HT1080 (cell line): ENCODE measurements at places on chromosomes 7 and 10. TPM values are rescaled to one million over a fixed set of nuclear protein-coding genes. Genes with fewer than 3 reads are reported as not detected.

PNLIPRP1 gene
- total RNA-seq, result not detected in 2 replicates

MCM10 gene
- total RNA-seq, result 49.7 and 51.6 TPM in 2 replicates

NPTX2 gene
- not detected in 2 replicates for total RNA-seq

IKZF1 gene
- total RNA-seq, result not detected in 2 replicates

C10orf62 gene
- not detected in 2 replicates for total RNA-seq

LIPM gene
- not detected in 2 replicates for total RNA-seq

PIK3AP1 gene
- 3.0 TPM in 2 replicates for total RNA-seq

DNA sequence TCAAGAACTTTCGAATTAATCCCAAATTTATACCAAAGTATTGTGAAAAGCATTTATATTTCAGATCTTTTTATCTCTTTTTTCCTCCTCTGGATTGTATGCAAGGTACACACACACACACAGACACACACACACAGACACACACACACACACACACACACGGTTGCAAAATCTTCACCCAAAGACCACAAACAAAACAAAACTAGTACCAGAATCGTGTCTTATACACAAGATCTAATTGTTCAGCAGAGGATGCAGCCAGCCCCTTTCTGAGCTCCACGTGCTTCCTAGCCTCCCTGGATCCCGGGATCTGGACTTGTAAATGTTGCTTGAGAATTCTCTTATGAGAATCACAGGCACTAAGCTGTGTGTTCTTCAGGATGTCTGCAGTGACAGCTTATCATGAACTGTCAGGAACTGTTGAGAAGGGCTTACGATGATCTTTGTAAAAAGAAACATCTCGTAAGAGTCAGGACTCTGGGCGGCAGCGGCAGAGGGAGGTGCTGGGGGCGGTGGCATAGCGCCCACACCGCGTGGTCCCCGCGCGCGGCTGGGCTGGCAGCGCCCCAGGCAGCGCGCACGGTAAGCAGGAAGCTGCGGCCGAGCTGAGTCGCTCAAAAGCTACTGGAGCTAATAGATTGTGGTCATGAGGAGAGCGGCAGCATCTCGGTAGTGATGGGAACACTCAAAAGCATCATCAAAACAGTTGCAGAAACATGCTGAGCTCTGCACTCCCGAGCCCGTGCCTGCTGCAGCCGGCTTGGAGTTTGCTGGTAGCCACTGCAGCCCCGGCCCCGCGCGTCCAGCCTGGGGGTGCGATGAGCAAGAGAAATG is 277.6 kb downstream of the GATA3 start:
- peak; percentile 86 for DNase-seq

- no peak for DNase-seq
Measured at GRCh38 chr10:71835671-71836595, 15.1 kb downstream of the PSAP start.

DNA sequence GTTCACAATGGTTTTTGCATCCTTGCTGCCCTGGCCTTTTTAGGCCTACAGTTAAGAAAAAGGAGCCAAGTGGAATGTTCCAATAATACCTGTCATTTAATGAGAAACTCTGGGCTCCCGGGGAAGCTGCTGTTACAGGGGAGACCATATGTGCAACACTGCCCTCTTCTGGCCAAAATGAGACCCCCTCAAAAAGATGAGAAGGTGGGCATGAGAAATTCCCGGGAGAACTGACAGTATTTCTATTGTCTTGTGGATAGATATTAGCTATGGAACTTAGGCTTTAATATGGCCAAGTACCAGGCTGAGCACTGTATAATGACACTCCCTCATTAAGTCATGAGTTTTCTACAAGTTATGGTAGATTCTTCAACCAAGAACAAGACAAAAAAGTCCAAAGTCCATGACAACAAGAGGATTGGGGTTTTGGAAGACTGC is 99.4 kb downstream of the CCDC3 start:
- DNase-seq, result peak; percentile 51

GRCh38 chr10:30738416-30738815 is 108.9 kb upstream of the LYZL2 start:
- DNase-seq, result no peak

DNA sequence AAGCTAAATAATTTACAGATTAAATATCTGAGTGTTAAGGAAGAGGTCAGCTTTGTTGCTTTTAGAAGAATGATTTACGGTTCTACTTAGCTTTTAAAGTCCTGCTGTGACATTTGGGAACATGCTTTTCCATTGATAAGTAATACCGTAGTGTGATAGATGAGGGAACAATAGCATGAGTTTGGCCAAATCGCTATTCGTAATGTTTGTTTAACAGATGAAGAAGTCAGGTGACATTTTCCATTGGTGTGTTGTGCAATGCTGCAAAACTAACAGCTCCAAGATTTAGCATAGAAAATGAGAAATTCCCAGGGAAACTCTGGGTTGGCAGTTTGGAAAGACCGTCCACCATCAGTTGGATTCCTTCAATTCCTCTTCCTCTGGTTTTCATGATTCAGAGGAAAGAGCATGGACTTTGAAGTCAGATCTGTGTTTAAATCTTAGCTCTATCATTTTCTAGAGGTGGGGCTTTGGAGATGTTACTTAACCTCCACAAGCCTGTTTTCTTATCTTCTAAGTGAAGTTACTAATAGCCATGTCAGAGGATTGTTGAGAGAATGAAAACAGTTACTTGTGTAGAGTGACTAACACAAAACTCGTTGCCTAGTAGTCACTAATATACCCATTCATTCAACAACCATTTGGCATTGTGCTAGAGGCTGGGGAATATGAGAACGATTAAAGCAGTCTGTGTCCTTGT is 140.4 kb upstream of the BMPER start:
- peak; percentile 41 for DNase-seq

DNA sequence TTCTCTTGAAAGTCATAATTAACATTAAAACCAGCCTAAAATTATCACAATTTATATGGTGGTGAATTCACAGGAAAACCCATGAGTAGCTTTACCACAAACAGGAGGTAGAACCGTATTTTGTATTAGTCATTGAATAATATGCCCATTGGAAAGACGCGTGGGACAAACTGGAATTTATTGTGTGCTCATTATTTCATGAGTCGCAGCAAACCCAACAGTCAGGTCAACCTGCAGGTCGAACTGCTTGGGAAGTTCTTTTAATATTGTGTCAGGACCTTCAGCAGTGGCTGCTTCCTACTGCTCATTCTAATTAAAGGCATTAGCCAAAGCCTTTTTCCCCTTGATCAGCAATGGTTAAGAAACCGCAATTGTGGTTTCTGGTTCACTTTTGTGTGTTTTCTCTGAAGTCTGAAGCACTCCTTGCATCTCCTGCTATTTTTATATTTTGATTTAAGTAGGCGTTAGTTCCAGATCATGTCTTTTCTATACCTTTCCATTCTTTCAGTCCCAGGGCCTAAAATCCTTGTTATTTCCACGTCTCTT is 100.1 kb downstream of the RAB11FIP2 start:
- DNase-seq, result peak; percentile 81

DNA sequence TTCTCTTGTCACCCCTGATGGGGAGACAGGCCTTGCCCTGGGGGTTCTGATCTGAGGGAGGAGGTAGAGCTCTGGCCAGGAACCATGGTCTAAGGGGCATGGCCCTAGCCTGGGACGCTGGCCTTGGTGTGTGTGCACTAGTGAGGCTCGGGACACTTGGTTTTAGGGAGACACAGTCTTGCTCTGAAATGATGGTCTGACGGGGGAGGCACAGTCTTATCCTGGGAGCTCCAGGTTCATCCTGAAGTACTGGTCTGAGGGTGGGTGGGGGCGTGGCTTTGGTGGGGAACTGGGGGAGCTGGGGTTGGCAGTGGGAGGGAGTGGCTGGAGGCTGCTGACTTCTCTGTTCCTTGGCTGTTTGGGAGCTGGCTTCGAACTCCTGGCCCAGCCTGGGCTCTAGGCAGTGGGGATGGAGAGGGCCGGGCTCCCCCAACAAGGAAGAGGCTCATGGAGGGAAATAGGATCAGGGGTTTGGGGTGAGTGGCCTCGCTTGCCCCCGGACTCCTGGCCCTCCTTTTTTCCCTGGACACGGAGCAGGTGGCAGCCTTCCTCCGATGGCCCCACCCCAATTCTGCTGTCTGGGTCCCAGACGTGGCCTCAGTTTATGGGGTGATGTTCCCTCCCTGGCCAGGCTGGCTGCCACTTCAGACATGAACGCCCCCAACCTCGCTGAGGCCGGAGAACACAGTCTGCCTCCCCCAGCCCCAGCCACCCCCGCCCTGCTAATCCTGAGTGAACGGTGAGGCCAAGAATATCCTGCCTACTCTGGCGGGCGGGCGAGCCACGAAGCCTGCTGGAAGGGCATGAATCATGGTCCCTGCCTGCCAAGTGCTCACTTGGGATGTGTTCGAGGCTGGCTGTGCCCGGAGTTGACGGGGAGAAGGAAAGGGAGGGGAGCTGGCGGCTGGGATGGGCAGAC is 43.5 kb downstream of the TMEM270 start:
- peak; percentile 24 for DNase-seq

DNA sequence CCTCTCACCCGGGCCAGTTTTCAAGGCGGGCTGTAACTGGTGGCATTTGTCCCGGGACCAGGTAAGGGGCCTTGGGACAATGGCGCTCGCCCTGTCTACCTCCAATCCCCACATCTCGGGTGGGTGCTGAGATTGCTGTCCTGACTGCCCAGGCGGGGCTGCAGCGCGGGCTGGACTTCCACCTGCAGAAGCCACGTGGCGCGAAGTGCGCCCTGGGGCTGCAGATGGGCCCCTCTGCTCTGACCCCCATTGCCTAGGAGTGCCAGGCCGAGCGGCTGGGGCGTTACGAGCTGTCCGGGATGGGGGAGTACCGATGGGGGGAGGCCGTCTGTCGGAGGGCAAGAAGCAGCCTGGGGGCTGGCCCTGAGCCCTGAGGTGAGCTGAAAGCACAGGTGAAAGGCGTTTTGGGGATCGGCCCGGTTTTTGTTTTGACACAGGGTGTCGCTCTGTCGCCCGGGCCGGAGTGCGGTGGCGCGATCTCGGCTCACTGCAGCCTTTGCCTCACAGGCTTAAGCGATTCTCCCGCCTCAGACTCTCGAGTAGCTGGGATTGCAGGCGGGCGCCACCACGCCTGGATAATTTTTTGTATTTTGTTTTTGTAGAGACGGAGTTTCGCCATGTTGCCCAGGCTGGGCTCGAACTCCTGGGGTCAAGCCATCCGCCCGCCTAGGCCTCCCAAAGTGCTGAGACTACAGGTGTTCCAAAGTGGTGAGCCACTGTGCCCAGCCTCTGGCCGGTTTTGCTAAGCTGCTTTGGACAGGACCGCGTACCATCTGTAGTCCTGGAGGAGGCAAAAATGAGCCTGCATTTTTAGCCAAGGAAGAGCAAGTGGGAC is at the start of gene SFXN2:
TSS of gene SFXN2 (plus strand) at position 16 of the 835 bp plus-strand sequence. CDS start 12,001 bp downstream, outside the sequence.
- peak; percentile 20 for DNase-seq

DNA sequence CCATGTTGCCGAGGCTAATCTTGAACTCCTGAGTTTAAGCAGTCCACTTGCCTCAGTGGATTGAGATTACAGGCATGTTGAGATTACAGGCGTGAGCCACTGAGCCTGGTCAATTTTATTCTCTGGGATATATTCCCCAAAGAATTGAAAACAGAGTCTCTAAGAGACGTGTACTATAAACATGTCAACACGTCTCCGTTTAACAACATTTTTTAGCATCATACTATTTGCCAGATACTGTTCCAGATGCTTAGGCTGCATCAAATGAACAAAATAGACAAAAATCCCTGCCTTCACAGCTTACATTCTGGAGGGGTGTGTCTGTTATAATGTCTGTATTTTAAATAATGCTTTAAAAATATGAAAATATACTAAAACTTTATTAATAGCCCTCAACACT is 54.1 kb upstream of the PRKG1 start:
- no peak for DNase-seq

DNA sequence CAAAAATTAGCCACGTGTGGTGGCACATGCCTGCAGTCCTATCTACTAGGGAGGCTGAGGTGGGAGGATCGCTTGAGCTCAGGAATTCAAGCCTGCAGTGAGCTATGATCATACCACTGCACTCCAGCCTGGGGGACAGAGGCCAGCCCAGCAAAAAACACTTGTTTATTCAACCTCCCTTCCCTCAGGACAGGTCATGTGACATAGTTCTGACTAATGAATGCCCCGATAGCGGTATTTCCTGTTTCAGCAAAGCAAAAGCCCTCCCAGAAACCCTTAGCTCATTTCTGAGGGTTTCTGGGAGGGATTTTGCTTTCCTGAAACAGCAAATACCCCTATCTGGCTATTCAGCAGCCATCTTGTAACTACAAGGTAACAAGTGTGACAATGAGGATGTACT is 157.1 kb downstream of the GATA3 start:
- DNase-seq, result peak; percentile 48

- DNase-seq, result no peak
Measured at GRCh38 chr7:49583440-49583839, 190.0 kb upstream of the VWC2 start.

DNA sequence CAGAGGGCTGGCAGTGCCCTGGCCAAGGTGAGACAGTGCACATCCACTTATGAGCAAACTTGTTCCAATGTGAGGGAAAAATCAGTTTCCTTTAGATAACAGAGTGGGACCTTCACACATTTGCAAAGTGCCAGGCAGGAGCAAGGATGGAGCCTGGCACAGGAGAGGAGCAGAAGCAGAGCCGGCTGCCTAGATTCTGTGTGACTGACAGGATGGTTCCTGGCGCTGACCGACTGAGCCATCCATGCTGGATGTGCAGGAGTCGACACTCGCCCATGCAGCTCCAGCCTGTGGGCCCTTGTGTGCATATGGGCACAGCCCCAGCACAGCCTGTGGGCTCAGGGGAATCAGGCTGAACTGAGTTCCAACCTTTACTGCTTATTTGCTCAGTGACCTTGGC is 346.5 kb downstream of the GRID1 start:
- DNase-seq, result no peak

DNA sequence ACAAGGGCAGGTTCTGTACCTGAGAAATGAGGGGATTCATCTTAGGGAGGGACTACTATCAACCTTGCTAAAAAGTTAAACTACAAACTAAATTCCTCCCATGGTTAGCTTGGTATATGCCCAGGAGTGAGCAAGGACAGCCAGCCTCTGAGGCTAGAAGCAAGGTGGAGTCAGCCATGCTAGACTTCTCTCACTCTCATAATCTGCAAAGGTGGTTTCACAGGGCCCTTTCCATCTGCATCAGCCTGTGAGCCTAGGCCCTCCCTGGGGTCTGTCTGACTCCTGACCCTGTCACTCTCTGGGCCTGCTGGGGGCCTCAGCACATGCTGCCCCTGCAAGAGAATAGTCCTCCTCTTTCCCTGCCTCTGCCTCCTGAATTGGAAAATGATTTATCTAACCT is 66.1 kb downstream of the ABCA13 start:
- DNase-seq, result no peak

- no peak for DNase-seq
Measured at GRCh38 chr7:78686189-78686588, 767.3 kb downstream of the MAGI2 start.

- DNase-seq, result no peak
Measured at GRCh38 chr10:24259365-24260130, 50.6 kb downstream of the KIAA1217 start.

DNA sequence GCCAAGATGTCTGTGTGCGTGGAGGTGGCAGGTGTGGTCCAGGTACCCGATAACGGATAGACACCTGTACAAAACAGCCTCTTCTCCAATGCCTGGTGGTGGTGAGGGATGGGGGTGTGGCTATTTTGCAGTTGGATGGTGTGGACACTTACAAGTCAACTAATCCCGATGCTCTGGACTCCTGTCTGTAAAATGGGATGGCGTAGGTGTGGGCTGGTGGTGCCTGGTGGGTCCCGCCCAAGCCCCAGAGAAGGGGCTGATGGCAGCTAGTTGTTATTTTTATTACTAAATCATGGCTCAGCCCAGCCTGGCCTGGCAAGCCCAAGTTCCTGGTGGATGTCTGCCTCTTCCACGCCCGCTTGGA is 22.3 kb downstream of the GTF2IRD1 start:
- DNase-seq, result no peak
